Liver (tissue), 10 donors: ENCODE measurements at places on chromosomes 5 and 9. TPM values are rescaled to one million over a fixed set of nuclear protein-coding genes. Genes with fewer than 3 reads are reported as not detected.

The CARD9 gene
- total RNA-seq = 5.3 TPM

The PRDM9 gene
- not detected for total RNA-seq

The GRIN1 gene
- not detected for total RNA-seq

The PRRT1B gene
- 1.3 TPM for total RNA-seq

The FGD3 gene
- total RNA-seq = 5.5 TPM

The LCN9 gene
- not detected for total RNA-seq

The SLCO4C1 gene
- total RNA-seq = 4.3 TPM

The SPATA31C1 gene
- 0.05 TPM for total RNA-seq

The NRARP gene
- 1.3 TPM for total RNA-seq

The GHR gene
- total RNA-seq = 104 TPM

The BARHL1 gene
- total RNA-seq = not detected

The IFNK gene
- not detected for total RNA-seq

The SERINC5 gene
- total RNA-seq = 82.3 TPM

The STK32A gene
- total RNA-seq = 0.09 TPM
